PC-9 (cell line): ENCODE measurements at places on chromosomes 5 and 9.

GRCh38 chr9:76630916-76631315 is 133.3 kb upstream of the PCA3 start:
- no peak for DNase-seq

DNA sequence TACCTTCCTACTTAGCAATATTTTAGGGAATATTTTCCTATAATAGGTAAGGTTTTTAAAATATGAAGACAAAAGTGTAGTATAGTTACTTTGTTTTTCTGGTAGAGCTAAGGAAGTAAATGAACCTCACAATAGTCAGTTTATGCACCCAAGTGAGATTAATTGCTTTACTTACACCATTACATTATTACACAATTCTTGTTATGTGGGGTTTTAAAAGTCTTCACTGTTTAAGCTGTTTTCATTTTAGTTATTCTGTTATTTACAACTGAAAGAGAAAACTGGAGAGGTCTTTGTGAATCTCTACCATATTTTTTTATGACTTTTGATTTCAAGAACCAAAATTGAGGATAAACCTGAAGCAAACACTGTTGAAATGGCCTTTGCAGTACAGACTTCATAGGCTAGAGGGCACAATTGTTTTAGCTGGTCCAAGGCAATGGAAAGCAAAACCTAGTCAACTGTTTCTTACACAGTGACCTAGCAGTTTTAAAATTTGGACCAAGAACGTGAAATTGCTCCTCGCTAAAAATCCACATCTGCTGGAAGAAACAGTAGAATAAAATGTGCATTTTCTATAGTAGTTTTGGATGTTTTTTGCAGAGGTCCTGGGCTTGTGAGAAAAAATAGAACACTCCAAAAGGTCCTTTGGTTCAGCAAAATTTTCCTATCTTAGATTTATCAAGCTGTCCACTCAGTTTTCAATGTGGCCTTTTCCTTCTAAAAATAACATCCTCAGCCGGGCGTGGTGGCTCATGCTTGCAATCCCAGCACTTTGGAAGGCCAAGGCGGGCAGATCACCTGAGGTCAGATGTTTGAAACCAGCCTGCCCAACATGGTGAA is 66.4 kb upstream of the FER start:
- peak; percentile 33 for DNase-seq

- DNase-seq: no peak
These were observed 28.7 kb downstream of the SHOC1 start for GRCh38 chr9:111766066-111766465.

- no peak for DNase-seq
These were observed 5.2 kb upstream of the MCC start for GRCh38 chr5:113493446-113493845.

- no peak for DNase-seq
These were observed 567.2 kb downstream of the SLCO4C1 start for GRCh38 chr5:101728933-101729332.

GRCh38 chr5:122816756-122817155 is 28.7 kb upstream of the SNX24 start:
- no peak for DNase-seq

- no peak for DNase-seq
These were observed 47.3 kb upstream of the SUB1 start for GRCh38 chr5:32538031-32538547.

- DNase-seq: no peak
These were observed 177.5 kb downstream of the ZDHHC21 start for GRCh38 chr9:14515571-14516198.

GRCh38 chr5:131786900-131787692 is 9.7 kb downstream of the FNIP1 start:
- no peak for DNase-seq

DNA sequence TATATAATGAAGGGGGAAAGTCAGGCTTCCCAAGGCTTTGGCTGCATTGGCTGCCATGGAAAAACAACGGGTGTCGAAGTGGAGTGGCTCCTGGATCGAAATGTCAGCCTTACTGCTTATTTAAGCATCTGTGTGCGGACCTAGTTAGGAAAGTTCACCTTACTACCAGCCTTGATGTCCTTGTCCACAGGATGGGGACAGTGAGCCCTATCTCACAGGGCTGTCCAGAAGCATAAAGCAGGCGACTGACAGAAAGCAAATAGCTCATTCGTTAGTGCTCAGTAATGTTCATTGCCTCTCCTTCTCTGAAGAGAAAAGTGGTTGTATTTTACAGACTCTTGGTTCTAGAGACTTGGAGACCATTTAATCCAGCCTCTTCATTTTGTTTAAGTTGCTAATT is 81.5 kb upstream of the NIPAL4 start:
- DNase-seq: no peak

DNA sequence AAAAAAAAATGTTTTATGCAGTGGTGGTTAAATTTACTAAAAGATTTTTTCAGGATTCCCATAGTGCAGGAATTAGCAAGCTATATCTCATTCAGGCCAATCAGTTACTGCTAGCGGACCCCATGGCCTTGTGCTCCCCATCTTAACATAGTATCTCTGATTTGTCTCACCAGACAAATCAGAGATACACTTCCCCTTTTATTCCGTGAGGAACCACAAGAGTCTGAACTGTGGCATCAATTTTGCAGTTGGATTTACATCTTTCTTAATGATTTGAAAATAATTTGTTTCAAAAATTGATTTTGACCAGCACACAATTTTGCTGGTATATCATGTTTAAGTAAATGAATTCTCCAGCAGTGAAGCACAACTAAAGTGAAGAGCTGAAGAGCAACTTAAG is 17.9 kb downstream of the ITGA1 start:
- no peak for DNase-seq

GRCh38 chr9:131092548-131093440 is 3.5 kb upstream of the AIF1L start:
- DNase-seq: peak; percentile 63

GRCh38 chr5:91848453-91848852 is 465.3 kb upstream of the ARRDC3 start:
- peak; percentile 31 for DNase-seq

- no peak for DNase-seq
These were observed 207.3 kb downstream of the PTTG1 start for GRCh38 chr5:160629003-160629402.

DNA sequence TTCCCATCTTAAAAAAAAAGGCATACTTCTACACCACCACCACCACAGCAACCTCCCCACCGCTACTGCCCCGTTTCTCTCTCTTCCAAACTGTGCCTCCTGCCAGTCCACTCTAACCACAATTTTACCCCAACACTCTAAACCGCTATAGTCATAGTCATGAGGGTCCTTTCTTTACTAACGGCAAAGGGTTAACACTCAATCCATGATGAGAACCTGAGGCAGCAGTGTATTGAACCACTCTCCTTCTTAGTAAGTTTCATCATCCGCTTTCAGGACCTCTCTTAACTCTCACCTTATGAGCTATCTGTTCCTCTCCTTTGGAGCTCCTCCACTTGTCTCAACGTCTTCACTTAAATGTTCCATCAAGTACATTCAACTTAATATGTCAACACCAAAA is 34.0 kb downstream of the IDNK start:
- DNase-seq: no peak

GRCh38 chr5:125575891-125576505 is 829.6 kb upstream of the ZNF608 start:
- DNase-seq: no peak

DNA sequence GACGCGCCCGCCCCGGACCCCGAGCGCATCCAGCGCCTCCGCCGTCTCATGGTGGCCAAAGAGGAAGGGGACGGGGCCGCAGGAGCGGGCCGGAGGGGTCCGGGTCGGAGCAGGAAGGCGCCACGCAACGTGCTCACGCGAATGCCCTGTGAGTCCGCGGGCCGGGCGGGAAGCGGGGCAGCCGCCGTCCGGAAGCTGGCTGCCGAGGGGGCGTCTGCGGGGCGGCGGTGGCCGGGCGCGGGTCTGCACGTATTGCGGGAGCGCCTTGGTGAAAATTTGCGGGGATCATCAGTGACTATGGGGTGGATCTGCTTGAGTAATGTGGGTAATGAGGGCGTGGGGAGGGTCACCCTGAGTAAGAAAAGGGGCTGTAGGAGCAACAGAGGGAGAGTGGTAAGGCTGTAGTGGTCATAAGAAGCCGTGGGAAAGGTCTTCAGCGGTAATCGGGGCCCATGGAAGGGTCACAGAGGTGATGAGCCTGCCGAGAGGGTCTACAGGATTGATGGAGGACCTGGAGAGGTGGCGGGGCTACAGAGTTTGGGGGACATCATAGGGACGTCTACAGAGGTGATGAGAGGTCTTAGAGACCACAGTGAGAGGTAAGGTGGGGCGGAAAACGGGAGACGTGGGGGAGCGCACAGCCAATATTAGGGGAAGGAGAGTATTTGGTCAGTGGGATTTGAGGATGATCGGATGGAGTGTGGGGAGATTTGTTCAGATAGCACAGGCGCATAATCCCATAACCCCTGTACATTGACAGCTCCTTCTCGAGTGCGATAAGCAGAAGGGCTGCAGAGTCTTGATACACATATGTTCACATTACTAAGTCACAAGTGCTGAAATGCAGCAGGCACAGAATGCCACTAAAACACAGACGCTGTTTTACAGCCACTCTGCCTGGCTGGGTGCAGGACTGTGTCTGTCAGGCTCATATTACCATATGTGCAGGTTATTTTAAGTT is 819 bp downstream of the LSM11 start:
- no peak for DNase-seq

GRCh38 chr5:87705876-87706275 is 293.1 kb upstream of the CCNH start:
- no peak for DNase-seq

GRCh38 chr5:33212900-33213299 is 227.9 kb upstream of the TARS1 start:
- DNase-seq: no peak

- DNase-seq: no peak
These were observed 7.8 kb downstream of the ANGPTL2 start for GRCh38 chr9:127114606-127115005.

GRCh38 chr5:103360475-103360874 is 101.9 kb downstream of the MACIR start:
- DNase-seq: no peak

DNA sequence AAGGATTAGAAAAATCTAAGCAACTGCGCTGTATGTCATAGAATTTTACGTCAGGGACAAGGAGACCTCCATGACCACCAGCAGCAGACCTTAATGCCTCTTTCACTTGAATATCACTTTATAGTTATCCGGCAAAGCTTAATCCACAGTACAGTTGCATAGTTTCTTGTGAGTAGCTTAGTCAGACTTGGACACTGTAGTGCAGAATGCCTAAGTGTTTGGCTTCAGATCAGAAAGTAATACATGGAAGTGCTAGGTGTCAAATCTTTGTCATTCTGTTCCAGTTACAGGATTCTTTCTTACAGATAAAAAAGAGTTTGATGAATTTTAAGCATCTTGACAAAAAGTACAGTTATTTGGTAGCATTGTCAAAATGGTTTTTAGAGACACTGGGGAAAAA is 239.9 kb upstream of the PAPPA start:
- no peak for DNase-seq

DNA sequence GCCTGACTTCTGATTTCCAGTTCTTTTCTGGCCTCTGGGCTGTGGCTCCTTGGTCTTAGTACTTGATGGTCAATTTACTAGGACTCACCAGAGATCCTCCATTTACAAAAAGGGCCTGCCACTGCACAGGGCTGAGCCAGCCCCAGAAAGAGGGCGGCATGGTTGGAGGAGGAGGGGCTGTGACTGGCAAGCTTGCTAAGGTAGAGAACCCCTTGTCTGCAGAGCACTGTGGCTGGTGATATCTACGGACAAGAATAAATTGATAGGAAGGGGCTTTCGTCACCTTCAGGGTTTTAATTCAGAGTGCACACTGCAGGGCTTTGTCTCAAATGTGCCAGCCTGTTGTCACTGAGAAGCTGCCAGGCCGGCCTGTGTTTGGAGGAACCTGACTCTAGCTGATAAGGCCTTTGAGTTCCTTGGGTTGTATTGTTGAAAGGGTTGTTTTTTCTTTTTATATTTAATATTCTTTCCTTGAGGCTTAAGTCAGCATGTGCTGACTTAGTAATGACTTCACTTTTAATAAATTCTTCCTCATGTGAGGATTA is 15.1 kb downstream of the SLC22A5 start:
- no peak for DNase-seq

GRCh38 chr9:100324594-100325200 is 28.0 kb downstream of the TEX10 start:
- no peak for DNase-seq

DNA sequence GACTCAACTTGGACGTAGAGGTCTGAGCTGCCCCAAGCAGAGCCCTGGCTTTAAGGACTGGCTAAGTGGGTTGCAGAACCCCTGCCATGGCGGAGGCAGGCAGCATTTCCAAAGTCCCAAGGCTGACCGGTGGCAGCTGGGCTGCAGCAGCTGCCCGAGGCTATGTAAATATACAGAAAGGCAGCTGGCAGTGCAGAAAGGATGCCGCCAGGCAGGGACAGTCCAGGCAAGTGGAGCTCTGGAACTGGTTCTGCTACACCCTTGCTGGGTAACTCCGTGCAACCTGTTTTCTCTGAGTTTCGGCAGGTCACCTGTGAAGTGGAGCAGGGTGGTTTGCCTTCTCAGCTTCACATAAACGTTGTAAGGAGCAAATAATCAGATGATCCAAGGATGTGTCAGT is 46.0 kb downstream of the SHB start:
- DNase-seq: peak; percentile 59

GRCh38 chr9:126069400-126069955 is 257.2 kb upstream of the MVB12B start:
- DNase-seq: no peak

DNA sequence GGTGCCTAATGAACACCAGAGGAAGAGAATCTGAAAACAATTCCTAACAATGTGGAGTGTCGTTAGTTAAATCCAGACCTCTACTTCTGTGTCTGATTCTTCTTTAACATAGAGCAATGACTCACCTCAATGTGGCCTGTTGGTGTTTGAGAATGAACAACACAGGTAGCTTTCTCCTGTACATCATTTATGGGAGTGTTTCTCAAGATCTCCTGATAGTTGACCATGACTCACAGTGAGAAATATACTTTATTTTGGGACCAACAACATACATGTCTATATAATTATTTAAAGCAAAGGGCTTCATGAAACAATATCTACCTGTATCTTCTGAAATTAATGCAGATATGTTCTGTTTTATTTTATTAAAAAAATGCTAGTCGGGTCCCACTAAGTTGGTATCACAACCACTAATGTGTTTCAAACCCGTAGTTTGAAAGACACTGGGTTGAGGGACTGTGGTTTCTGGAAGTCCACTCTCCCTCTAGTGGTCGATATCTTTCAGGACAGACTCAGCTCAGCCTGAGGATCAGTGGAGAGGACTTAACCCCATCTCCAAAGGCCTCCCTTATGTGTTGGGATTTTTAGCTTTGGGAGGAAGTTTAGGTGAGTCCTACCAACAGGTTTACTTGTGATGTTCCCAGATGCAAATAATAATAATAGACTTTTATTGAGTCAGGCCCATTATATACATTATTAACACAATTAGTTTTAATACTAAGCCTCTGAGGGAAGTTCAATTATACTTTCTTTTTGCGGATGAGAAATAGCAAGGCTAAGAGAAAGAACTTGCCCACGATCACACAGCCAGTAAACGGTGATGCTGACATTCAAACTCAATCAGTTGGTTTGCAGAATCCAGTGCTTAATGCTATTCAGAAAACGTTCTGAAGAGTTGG is 70.0 kb upstream of the KLF9 start:
- peak; percentile 21 for DNase-seq

- DNase-seq: peak; percentile 96
These were observed 17.8 kb upstream of the DPM2 start for GRCh38 chr9:127955294-127956015.

DNA sequence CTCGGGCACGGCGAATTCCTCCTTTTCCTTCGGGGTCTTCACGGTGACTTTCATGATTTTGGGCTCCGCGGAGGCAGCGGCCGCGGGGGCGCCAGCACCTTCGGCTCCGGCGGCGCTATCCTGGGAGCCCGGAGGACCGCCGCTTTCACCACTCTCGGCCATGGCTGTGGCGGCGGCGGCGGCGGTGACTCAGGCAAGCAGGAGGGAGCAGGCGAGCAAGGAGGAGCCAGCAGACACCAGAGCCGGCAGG is 315 bp downstream of the UBQLN1 start:
- DNase-seq: no peak
